Urinary bladder (tissue), 4 donors: ENCODE measurements at places on chromosomes 7 and 10. TPM values are rescaled to one million over a fixed set of nuclear protein-coding genes. Genes with fewer than 3 reads are reported as not detected.

DNA sequence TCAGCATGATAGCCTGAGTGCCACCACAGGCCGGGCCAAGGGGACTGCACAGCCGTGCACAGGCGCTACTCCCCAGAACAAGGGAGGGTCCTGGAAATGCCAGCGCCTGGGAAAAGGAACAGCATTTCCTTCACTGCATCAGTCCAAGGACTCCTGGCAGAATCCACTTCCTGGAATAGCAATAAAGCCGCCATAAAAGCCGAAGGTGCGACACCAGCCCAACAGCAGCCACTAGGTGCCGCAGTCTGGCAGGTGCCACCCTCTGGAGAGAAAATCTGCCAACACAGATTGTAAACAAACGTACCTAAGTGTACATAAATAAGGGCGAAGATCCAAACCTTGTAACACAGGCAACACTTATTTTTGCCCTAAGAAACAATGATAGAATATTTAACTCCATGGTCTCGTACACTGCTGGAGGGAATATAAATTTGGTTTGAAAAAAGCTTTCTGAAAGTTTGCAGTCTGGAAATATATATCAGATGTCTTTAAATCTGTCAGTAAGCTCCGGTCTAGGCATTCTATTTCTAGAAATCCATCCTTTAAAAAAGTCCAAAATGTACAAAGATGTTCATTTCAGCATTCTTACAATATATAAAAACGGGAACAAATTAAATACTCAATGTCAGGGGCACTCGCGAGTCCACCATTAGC is 22.2 kb downstream of the VOPP1 start:
- no peak for DNase-seq

HECTD2 gene
- polyA plus RNA-seq = 11.9 TPM

NUTM2A gene
- 1.9 TPM for polyA plus RNA-seq

GRCh38 chr10:99615426-99615825 is 4.8 kb downstream of the SLC25A28 start:
- DNase-seq = no peak

GRCh38 chr7:105218939-105219770 is 169.6 kb downstream of the SRPK2 start:
- DNase-seq = no peak

C10orf53 gene
- polyA plus RNA-seq = not detected

UCMA gene
- not detected for polyA plus RNA-seq

- peak; percentile 97 for DNase-seq
These were observed 14.4 kb downstream of the DENND2A start for GRCh38 chr7:140625908-140626868.

IFIT1B gene
- not detected for polyA plus RNA-seq

DNA sequence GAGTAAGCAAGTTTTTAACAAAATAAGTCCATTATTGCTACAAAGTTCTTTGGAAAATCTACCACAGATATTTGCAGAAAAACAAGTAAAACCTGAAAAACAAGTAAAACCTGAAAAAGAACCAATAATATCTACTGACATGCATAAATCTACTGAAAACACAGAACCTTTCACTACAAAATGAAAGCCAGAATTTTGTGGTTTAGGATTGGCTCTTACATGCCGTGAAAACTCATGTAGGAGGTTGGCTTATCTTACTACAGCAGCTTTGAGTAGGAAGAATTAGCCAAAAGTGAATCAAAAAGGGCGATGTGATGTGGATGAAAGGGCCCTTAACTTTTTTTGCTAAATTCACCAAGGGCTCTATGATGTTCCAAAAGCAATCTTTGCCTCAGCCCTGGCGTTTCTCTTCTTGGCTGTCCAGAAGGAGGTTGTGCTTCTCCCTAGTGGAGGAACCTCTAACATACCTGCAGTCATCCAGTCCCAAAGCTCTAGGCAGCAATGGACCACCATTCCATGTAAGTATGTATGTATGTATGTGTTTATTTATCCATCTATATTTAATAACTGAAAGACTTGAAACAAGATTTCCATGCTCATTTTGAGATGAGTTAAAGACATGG is 93.5 kb upstream of the ZNF804B start:
- DNase-seq = peak; percentile 1

DNA sequence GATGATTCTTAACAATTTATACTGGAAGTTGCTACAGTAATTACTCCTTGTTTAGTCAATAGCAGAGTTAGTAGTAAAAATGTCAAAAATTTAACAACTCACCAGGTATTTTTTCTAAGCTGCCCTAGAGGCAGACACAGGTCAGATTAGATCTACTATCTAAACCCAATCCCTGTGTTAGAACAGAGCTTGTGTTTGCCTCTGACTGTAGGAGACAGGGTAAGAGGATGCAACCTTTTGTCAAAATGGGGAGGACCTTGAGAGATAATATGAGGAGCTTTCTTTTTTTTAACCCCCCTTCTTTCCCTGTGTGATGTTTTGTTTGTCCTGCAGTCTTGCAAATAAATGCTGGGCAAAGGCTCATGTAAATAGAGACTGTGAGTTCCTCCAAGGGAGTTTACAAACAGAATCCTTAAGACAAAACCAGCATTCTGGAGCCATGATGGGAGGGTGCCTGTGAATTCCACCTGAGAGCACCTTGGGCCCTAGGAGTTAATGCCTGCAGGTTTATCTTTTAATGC is 353.1 kb downstream of the GATA3 start:
- DNase-seq = no peak

- DNase-seq = no peak
These were observed 29.5 kb downstream of the FAM171A1 start for GRCh38 chr10:15341502-15342128.

- DNase-seq = no peak
These were observed 52.9 kb downstream of the MTPN start for GRCh38 chr7:135924302-135924701.

GRCh38 chr10:1412531-1413189 is 324.7 kb downstream of the ADARB2 start:
- DNase-seq = no peak

SPDYE6 gene
- not detected for polyA plus RNA-seq

- no peak for DNase-seq
These were observed 182.0 kb downstream of the REEP3 start for GRCh38 chr10:63703113-63703670.

GRCh38 chr10:3652886-3653285 is 132.1 kb downstream of the KLF6 start:
- DNase-seq = no peak

INMT gene
- 12.8 TPM for polyA plus RNA-seq

- no peak for DNase-seq
These were observed 81.0 kb downstream of the HGF start for GRCh38 chr7:81688622-81689411.
